ENCODE measurements at places on chromosomes 7 and 10. TPM values are rescaled to one million over a fixed set of nuclear protein-coding genes. Genes with fewer than 3 reads are reported as not detected.

Gene CDC14C
- total RNA-seq: not detected

Gene PVRIG
- not detected for total RNA-seq

Gene NAT16
- not detected for total RNA-seq

Gene CXCL12
- total RNA-seq: 1.2 TPM

Gene RBP4
- total RNA-seq: not detected

Gene TAS2R3
- 1.7 TPM for total RNA-seq

Gene NUTM2A
- 0.14 TPM for total RNA-seq

Gene TSPAN14
- total RNA-seq: 130 TPM

Gene CALHM1
- not detected for total RNA-seq

Gene CHRM2
- total RNA-seq: not detected

Gene VPS37D
- 2.1 TPM for total RNA-seq

Gene CHST3
- 17.2 TPM for total RNA-seq

Gene SEC23IP
- total RNA-seq: 64.8 TPM

Gene THSD7A
- 24.7 TPM for total RNA-seq

Gene GCK
- 0.14 TPM for total RNA-seq

Gene OR2A12
- total RNA-seq: not detected

Gene EPHB6
- 0.66 TPM for total RNA-seq

Gene ARPC1B
- total RNA-seq: 353 TPM

Gene TMEM273
- 4.7 TPM for total RNA-seq

Gene NXPH1
- not detected for total RNA-seq

Gene MINPP1
- total RNA-seq: 30.7 TPM

Gene TBX20
- 14.4 TPM for total RNA-seq

Gene SPDYE1
- 0.07 TPM for total RNA-seq

Gene IFIT1B
- not detected for total RNA-seq

Gene GAD2
- not detected for total RNA-seq

Gene IGFBP3
- 11.4 TPM for total RNA-seq

Gene CRHR2
- not detected for total RNA-seq

Gene MAPK8
- total RNA-seq: 88.8 TPM

Gene NFE2L3
- total RNA-seq: 58.8 TPM

Gene FGFBP3
- total RNA-seq: 0.27 TPM

Gene DOCK1
- total RNA-seq: 118 TPM

Gene ADAM22
- total RNA-seq: 0.79 TPM

Gene COL1A2
- total RNA-seq: 3.7 TPM

Gene CC2D2B
- total RNA-seq: 0.36 TPM

Gene CYP17A1
- not detected for total RNA-seq

Gene TMEM176B
- not detected for total RNA-seq

Gene TMEM209
- 23.3 TPM for total RNA-seq

Gene CPA4
- total RNA-seq: 0.27 TPM

Gene CNNM1
- 0.14 TPM for total RNA-seq

Gene FKBP6
- not detected for total RNA-seq

Gene STRIP2
- 12.6 TPM for total RNA-seq

Gene EIF5AL1
- total RNA-seq: 0.93 TPM

Gene SFTPA1
- total RNA-seq: not detected

Gene IGF2BP3
- 196 TPM for total RNA-seq

Gene AQP1
- total RNA-seq: 4.9 TPM

Gene LSM8
- 40.6 TPM for total RNA-seq

Gene GOLGA7B
- total RNA-seq: not detected

Gene CLRN3
- not detected for total RNA-seq

Gene ATXN7L1
- total RNA-seq: 10.0 TPM

Gene STMP1
- 24.8 TPM for total RNA-seq

Gene SAP25
- not detected for total RNA-seq

Gene ATRNL1
- total RNA-seq: not detected
